Hepatocyte (in vitro differentiated cells): ENCODE measurements at places on chromosomes 12 and 14. TPM values are rescaled to one million over a fixed set of nuclear protein-coding genes. Genes with fewer than 3 reads are reported as not detected.
A peak's percentile ranks its signal among the peaks of the same experiment; 100 is the strongest.

DNA sequence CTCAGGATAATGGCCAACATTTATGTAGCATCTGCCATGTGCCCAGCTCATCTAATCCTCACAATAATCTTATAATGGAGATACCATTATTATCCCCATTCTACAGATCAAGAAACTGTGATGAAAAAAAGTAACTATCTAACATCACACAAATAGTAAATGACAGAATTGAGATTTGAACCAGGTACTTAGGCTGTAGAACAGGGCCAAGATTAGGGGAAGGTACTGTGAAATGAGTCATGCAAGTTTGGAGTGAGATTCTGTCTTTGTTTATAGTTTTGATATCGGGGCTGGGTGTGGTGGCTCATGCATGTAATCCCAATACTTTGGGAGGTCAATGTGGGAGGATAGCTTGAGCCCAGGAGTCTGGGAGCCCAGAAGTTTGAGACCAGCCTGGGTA is 1.3 kb upstream of the GNPTAB start:
- no peak overlapping the region for H3K4me3 ChIP-seq
- no peak for DNase-seq
- H3K27me3 ChIP-seq: no peaks in the 10 kb centered on the region
- H3K27ac ChIP-seq: no peak overlapping the region

GRCh38 chr12:989751-990660 is 1.0 kb upstream of the ERC1 start:
- H3K27ac ChIP-seq: peak overlapping the region; percentile 100
- no peaks in the 10 kb centered on the region for H3K36me3 ChIP-seq
- DNase-seq: peak; percentile 80

DNA sequence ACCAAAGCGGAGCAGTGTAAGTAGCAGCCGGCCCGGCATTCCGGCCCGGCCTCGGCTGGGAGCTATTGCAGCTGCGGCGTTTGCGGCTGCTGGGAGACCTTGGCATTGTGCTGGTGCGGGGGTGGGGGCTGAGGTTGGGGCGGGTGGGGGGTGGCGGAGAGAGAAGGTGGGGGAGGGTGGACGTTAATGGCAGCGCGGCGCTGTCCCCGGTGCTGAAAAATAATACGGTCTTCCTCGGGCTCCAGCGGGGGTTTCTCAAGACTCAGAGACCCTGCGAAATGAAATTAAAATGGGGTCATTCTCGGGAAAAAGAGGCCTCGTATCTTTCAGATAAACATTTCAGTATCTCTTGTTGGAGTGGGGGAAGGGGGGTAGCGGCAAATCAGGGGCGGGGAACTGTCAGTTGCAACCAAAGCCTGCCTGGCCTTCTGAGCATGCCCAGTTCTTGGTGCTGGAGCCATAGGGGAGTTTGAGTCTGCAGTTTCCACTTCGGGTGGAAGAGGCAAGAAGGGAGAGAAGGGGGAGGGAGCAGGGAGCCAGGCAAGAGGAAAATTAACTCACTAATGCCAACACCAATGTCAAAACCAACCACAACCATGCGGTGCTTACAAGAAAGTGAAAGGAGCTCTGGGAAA is 414 bp downstream of the UNC79 start:
- peaks cover 65% of the 10 kb centered on the region for H3K27me3 ChIP-seq
- DNase-seq: peak; percentile 76
- H3K27ac ChIP-seq: no peak overlapping the region
- peaks cover 6% of the 10 kb centered on the region for H3K4me1 ChIP-seq

- H3K27ac ChIP-seq: no peak overlapping the region
- no peaks in the 10 kb centered on the region for H3K36me3 ChIP-seq
- no peaks in the 10 kb centered on the region for H3K4me1 ChIP-seq
- DNase-seq: no peak
These were observed 943.8 kb downstream of the SLC16A7 start for GRCh38 chr12:60539592-60539991.

Gene CIROP
- not detected in 2 replicates for total RNA-seq

Gene AKAP6
- 1.6 and 2.1 TPM in 2 replicates for total RNA-seq

Gene SPTSSA
- total RNA-seq: 36.8 and 42.8 TPM in 2 replicates

Gene CLEC1A
- total RNA-seq: 3.0 and 6.4 TPM in 2 replicates

Gene LIN7A
- total RNA-seq: 9.9 and 11.8 TPM in 2 replicates

Gene PZP
- 0.08 and 0.10 TPM in 2 replicates for total RNA-seq

Gene SLC6A13
- 1.9 and 3.8 TPM in 2 replicates for total RNA-seq

Gene KRT86
- total RNA-seq: not detected in 2 replicates
